ENCODE measurements at places on chromosomes 5 and 9. TPM values are rescaled to one million over a fixed set of nuclear protein-coding genes. Genes with fewer than 3 reads are reported as not detected.

The DRD1 gene
- total RNA-seq, result not detected

DNA sequence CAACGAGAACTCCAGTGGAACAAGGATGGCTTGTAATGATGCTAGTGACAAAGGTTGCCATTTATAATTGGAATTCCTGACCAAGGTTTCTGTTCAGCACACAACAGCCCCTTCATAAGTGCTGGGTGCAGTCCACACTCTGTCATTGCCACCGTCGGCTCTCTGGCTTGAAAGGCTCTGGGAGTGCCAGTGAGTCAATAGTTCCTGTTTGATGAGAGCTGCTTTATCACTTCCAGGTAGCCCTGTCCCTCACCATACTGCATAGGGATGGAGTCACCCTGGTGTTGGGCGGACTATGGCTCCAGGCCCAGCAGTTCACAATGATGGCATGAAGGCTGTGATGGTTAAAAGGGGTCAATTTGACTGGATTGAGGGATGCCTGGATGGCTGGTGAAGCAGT lies 34.6 kb upstream of the SEMA4D start:
- no peak for DNase-seq

GRCh38 chr5:172064358-172064757 lies 57.9 kb upstream of the FBXW11 start:
- DNase-seq, result no peak

DNA sequence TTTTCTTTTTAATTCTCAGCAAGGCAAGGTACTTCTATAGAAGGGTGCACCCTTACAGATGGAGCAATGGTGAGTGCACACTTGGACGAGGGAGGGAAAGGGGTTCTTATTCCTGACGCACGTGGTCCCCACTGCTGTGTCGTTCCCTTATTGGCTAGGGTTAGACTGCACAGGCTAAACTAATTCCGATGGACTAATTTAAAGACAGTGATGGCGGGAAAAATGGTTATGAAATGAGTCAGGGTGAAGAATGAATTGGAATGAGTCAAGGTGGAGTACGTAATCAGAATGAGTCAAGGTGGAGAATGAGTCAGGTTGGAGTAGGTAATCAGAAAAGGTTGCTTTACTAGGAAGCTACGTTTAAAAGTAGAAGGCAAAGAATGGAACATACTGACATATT lies 2.1 kb upstream of the HMGCS1 start:
- peak; percentile 35 for DNase-seq

The PARP8 gene
- total RNA-seq, result 0.83 TPM

DNA sequence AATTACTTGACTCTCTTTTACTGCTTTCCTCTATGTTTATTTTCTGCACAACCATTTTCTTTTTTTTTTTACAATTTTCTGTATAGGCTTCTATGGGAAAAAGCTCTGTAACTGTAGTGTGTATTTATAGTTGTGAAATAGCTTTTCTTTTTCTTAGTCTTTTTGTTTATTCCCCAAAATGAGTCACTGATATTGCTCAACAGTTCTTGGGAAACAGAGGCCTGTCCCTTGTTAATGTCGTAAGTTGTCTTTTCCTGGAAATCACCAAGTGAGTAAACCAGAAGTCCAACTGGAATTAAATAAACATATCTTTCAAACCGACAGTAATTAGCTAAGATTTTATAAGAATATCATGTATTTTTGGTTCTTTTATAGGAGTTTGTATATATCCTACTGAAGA lies 325.1 kb upstream of the PRR16 start:
- peak; percentile 91 for DNase-seq

DNA sequence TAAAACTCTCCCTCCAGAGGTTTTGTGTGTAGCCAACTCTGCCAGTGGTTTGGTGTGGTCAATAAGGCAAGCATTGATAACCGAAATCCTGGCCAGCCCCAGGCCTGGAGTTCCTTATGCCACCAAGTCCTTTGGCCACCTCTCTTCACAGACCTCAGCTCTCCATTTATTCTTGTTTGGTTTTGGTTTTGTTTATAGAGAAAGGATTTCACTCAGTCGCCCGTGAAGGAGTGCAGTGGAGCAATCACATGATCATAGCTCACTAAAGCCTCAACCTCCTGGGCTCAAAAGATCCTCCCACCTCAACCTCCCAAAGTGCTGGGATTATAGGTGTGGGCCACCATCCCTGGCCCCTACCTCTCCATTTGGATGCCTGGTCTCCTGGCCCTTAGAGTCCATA lies 55.4 kb upstream of the PPARGC1B start:
- no peak for DNase-seq

The GOLM1 gene
- total RNA-seq, result 36.7 TPM

DNA sequence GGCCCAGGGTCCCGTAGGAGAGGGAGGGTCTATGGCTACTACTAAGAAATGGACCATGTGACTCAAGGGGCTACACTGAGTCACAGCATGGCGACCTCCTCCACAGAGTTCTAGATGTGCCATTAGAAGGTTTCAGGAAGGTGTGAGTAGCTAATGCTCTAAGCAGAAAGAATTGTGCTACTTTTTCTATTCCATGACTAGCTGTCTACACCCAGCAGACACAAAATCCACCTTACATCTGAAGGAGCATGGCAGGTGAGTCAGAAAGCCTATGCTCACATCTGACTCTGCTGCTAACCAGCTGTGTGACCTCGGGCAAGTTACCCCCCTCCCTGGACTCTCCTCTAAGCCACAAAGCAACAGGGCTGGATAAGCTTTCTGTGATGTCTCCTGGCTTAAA lies 14.4 kb upstream of the MEIKIN start:
- no peak for DNase-seq

DNA sequence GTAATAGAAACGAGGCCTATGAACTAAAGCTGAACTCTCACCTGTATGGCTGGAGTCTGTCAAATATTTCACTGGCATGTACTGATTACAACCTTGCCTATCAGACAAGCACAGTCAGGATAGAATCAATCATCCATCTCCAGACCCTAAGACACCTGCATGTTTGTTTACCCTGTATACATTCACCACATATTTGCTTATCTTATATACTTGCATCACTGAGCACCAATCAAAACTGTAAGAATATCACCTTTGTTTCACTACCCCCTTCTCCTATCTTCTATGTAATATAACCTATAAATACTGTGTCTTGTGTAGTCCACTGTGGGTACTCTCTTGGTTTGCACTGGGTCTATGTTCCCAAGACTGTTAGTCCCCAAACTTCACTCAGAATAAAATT lies 1085.7 kb downstream of the TAF11L14 start:
- DNase-seq, result no peak

GRCh38 chr9:134173127-134174072 lies 9.0 kb upstream of the RNU6ATAC start:
- no peak for DNase-seq

DNA sequence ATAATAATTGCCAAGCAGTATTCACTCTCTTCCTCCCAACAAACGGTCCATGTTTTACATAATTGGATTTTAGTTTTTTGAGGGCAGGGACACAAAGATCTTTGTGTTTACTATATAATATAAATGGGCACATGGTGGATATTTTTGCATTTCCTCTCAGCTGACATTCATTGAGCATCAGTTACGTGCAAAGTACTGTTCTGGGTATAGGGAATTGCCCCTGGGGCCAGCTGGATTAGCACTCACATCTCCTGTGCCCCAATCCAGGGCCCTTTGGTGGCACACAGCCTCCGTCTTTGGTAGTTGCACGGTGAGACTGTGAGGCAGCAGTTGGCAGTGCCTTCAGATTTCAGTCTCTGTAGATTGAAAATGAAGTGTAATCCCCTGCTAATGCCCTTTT lies 1.6 kb downstream of the TDRD7 start:
- DNase-seq, result no peak

DNA sequence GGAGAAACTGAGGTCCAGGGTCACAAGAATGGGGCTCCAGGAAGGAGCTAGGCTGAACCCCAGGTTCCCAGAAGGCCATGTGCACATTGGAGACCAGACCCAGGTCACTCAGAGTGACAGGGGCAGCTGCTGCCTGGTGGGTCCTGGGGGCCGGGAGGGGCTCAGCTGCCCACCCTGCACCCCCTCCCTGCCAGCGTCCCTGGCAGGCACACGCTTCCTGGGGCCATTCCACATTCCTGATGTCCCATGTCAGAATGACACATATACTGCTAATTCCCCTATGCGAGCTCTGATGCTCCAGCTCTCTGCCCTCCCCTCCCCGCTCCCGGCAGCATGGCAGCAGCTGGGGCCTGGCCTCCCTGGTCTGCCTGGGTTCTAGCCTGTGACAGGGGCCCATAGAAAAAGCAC lies 14.0 kb downstream of the FGFR4 start:
- DNase-seq, result peak; percentile 22

The IL12B gene
- not detected for total RNA-seq

DNA sequence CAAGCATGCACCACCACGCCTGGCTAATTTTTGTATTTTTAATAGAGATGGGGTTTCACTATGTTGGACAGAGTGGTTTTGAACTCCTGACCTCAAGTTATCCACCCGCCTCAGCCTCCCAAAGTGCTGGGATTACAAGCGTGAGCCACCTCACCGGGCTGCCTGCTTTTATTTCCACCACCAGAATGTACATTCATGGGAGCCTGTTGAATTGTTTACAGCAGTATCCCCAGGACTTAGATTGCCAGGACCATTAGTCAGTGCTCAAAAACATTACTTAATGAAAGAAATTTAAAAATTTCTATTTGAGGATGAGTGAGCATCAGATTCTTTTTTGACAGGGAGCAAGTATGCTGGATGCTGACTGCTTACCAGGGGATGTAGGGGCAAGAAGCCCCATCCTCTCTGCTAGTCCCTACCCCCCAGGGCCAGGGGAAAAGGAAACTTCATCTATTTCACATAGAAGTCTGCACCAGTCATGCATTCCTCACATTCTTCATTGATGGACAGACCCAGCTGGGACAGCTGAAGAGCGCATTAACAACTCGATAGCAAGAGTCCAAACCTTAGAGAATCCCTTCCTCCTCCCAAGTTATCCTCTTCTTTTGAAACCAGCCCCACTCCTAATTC lies 10.3 kb upstream of the RGMB start:
- DNase-seq, result peak; percentile 84

- no peak for DNase-seq
Observed at GRCh38 chr9:125507226-125507625, 199.8 kb downstream of the MAPKAP1 start.

- peak; percentile 39 for DNase-seq
Observed at GRCh38 chr5:133688391-133688790, 76.0 kb upstream of the FSTL4 start.

GRCh38 chr5:14142827-14143545 lies at the start of gene TRIO:
Gene TRIO, plus strand, starts transcription at chr5:14143342. Its CDS starts 384 bp downstream, at chr5:14143726.
- peak; percentile 85 for DNase-seq

The C9orf43 gene
- total RNA-seq, result 0.73 TPM

- peak; percentile 93 for DNase-seq
Observed at GRCh38 chr5:78677777-78678668, 29.5 kb upstream of the LHFPL2 start.

- DNase-seq, result no peak
Observed at GRCh38 chr5:14531668-14532067, 49.9 kb upstream of the OTULINL start.

- DNase-seq, result no peak
Observed at GRCh38 chr5:107217721-107218130, 453.0 kb downstream of the EFNA5 start.

DNA sequence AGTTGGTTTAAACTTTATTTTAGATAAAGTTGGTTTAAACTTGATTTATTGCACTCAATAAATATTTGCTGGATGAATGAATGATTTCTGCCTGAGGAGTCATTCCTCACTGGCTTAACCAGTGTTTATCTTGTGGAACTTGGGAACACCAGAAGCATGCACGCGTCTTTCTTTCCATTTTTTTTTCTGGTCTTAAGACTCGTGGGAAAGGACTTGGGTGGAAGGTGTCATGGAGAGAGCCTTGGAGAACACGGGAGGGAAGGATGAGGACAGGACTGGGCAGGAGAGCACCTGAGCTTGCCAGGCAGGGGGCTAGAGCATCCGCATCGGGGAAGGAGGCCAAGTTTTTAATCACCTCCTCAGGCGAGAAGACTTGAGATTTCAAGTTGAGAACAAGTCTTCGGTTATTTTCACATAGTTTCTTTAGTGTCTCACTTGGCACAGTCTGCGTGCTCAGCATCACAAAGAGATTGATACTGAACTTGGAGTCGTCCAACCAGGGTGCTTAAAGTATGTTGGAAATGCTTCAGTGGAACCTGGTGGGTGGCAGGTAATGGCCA lies 144.2 kb downstream of the PDZD2 start:
- DNase-seq, result no peak

DNA sequence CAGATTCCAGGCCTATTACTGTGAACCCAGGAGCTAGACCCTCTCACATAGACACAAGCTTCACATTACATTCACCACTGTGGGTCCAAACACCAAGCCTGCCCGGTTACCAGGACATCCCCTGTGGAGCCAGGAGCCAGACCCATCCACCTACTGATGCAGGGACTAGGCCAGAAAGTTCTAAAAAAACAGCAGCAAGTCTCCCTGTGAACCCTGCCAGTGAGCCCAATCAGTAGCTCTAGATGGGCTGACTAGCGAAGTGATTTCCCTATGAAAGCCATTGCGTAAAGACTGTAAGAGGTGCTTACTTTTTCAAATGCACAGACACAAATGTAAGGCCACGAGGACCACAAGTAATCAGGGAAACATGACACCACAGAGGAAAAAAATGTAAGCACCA lies 352.3 kb downstream of the TMEM161B start:
- no peak for DNase-seq

DNA sequence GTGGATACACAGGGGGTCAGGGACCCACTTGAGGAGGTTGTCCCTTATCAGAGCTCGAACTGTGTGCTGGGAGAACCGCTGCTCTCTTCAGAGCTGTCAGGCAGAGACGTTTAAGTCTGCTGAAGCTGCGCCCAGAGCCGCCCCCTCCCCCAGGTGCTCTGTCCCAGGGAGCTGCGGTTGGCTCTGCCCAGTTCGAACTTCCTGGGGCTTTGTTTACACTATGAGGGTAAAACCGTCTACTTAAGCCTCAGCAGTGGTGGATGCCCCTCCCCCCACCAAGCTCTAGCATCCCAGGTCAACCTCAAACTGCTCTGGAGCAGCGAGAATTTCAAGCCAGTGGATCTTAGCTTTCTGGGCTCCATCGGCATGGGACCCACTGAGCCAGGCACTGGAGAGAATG lies 15.9 kb downstream of the SRD5A1 start:
- no peak for DNase-seq

DNA sequence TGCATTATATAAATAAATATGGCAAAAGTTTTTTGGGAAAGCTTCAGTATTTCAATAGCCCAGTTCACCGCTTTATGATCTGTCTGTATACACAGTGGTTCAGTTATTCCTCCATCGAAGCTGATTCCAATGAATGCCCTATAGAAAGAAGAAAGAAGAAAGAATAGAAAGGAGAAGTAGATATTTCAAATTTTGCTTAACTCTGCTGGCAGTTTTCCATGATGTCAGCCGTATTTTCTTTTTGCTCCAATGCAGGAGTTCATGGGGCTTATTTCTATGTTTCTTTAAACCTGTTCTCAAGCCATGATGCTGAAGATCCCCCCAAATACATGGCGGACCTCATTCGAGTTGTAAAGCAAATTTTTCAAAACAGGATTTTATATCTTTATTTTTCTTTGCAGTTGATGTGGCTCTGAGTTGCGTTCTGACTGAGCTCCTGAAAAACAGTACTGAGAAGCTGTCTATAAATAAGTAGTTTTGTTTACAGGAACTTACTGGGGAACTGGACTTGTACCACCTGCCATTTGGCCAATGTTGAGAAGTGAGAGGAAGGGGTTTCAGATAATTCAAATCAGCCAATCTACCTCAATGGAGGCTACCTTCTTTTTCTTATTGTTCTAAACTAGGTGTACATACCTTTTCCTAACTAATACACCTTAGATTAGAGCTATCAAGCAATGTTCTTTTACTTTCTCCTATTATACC lies 418.5 kb upstream of the MEF2C start:
- no peak for DNase-seq

- DNase-seq, result no peak
Observed at GRCh38 chr9:81717061-81717746, 27.9 kb upstream of the TLE1 start.

All from HFFc6 (cell line).